ENCODE measurements at places on chromosomes 11 and 22.

DNA sequence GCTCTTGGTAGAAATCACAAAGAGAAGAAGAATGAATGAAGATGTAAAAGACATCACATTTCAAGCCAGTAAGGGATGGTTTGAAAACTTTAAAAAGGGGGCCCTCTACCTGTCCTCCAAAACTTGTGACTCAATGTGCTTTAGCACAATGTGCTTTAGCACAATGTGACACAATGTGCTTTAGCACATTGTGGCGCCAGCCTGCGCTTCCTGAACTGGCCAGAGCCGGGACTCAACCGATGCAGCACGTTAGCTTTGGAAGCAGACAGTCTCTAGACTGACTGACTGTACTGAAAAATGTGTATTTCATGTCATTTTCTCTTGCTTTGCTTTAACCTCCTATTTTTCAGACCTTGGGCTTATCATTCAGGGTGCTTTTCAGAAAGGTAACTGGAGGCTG, 63.5 kb downstream of the FAM83F start:
- DNase-seq = peak; percentile 59

- DNase-seq = no peak
Observed at GRCh38 chr11:65858681-65859087, 704 bp upstream of the CFL1 start.

- DNase-seq = no peak
Observed at GRCh38 chr11:21625982-21626381, 566.9 kb upstream of the ANO5 start.

- DNase-seq = peak; percentile 47
Observed at GRCh38 chr11:61082062-61082870, 20.0 kb upstream of the CD5 start.

DNA sequence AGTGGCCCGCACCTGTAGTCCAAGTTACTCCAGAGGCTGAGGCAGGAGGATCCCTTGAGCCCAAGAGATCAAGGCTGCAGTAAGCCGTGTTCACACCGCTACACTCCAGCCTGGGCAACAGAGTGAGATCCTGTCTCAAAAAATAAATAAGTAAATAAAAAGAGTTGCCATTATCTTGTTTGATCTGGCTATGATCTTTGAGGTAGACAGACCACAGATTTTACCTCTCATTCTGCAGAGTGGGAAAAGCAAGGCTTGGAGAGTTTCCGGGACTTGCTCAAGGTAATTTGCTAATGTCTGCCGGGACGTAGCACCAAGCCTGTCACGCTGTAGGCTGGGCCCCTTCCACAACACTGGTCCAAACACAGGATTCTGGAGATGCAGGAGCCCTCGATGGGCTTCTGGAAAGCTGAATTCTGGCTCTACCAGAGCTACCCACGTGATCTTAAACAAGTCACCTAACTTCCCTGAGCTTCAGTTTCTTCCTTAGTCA, 6.8 kb downstream of the GRAP2 start:
- peak; percentile 44 for DNase-seq

DNA sequence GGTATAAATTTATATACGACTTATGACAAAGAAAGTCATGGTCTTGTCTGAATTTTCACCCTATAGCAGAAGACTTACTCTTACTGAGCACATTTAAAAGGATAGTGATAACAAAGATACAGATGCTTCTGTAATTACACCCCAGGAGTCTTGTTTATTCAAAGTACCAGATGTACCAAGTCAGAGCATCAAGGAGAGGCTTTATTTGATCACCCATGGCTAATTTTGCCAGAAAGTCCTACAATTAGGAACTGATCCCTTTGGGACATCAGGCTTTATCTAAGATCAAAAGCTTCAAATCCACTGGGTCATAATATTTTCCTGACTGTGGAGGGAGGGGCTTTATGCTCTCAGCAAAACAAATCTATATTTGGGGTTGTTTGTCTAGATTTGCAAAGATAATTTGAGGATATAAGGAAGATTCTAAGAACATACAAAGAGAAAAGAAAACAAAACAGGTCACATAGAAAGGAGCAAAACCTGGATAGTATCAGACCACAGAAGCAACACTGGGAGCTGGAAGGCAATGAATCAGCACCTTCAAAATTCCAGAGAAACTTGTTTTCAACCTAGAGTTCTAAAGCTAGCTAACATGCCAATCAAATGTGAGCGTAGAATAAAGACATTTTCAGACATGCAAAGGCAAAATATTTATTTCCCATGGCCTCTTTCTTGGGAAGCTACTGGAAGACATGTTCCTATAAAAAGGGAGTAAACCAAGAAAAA, 124.8 kb upstream of the CSNK2A3 start:
- no peak for DNase-seq

DNA sequence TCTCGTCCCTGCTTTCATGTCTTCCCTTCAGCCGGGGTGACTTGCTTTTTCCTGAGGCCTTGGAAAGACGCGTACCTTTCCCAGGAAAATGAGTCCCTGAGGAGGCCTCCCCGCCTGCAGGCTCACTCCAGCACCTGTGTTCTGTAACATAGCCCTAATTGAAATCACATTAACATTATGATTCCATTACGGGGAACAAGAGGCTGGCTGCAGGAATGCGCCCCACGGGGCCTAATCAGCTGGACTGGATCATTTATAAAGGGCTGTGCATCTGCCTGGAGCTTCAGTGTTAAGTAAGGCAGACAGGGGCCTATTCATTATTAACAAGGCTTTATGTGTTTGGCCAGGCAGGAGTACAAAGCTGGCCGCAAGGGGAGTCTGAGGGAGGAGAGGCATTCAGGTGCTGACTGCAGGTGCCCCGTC, 41.9 kb upstream of the TSPAN18 start:
- no peak for DNase-seq

DNA sequence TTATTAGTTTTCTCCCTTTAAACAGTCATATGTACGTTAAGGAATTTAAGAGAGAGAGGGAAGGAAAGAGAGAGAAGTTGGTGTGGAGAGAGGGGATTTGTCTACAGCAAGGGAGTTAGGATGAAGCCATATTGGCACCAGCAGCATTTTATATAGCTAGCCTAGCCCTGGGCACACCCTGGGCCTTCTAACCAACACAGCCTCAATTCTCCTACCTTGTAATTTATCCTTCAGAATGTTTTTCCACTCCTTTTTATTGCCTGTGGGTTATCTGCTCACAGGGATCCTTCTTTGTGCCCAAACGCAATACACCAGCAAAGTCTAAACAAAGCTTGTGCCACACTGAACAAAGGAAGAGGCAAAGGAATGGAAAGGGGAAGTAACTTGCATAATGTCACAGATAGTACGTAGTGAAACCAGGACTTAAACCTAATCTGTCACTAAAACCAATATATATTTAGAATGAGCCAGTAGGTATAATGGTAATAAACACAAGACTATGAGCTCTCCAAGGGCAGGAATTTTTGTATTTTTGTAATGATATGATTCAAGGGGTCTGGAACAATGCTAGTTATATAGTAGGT, 613.8 kb upstream of the TENM4 start:
- DNase-seq = no peak

- DNase-seq = peak; percentile 89
Observed at GRCh38 chr11:60970369-60970774, 1.1 kb upstream of the CD6 start.

GRCh38 chr22:19107730-19108074, 14.5 kb downstream of the DGCR2 start:
- DNase-seq = no peak

GRCh38 chr22:17845327-17845726, 71.1 kb upstream of the BID start:
- no peak for DNase-seq

DNA sequence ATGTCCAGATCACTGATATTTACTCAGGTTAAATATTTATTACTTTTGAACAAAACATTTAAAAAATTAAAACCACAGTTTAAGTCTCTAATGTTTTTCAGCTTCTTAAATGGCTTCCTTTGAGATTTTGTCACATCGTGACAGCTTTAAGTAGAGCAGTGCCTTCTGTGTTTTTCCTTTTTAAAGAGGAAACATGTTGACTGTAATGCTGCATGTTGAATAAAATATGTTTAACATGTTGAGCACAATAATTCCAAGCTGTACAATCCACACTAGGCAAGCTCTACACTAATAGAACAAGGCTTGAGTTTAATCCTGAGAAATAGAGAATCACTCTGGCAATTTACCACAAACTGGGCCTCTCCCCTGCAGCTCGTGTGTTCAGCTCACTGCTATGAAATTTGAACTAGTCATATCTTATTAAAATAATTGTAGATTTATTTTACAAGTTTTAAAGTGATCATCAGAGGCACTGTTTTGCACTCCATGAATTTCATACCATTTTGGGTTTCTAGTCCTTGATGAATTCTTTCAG, 368.3 kb downstream of the SOX6 start:
- no peak for DNase-seq

GRCh38 chr22:30880181-30880601, 88.4 kb downstream of the MORC2 start:
- no peak for DNase-seq

DNA sequence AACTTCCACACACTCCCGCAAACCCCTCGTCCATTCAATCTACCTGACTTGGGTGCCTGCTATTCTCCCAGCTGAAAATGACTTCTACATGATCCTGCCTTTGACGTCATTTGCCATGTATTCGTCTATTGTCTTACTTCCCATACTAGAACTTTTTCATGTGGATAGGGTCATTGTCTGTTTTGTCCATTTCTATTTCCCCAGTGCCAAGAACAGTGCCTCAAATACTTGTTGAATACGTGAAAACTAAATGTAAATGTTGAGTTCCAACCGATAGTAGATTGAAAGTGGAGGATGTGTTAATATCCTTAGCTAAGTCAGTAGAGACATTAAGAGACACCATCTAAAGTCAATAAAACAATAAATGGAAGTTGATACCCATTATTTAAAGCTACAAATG, 935 bp downstream of the TRIM68 start:
- DNase-seq = no peak

DNA sequence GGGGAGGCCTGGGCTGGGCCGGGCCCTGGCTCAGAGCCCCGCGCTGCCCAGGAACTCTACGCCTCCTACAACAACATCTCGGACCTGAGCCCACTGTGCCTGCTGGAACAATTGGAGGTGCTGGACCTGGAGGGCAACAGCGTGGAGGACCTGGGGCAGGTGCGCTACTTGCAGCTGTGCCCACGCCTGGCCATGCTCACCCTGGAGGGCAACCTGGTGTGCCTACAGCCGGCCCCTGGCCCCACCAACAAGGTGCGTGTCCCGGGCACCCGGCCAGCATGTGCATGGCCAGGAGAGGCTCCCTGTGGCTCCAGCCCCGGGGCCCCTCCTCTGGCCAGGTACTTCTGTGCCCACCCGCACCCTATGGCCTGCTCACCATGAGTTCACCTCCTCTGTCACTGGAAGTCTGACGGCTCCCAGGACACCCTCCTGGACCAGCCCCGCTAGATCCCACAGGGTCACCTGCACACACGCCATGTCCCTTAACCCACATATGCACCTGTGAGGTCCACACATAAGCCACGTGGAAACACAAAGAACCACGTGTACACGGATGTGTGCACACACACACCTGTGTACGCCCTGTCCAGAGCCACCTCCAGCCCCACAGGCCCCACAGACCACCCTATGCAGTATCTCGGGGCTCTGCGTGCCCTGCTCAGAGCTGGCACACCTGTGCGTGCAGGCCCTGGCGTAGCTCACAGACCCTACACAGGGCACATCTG, 10.4 kb downstream of the LMNTD2 start:
- DNase-seq = no peak

GRCh38 chr11:75184757-75185425, 34.0 kb downstream of the SLCO2B1 start:
- no peak for DNase-seq

DNA sequence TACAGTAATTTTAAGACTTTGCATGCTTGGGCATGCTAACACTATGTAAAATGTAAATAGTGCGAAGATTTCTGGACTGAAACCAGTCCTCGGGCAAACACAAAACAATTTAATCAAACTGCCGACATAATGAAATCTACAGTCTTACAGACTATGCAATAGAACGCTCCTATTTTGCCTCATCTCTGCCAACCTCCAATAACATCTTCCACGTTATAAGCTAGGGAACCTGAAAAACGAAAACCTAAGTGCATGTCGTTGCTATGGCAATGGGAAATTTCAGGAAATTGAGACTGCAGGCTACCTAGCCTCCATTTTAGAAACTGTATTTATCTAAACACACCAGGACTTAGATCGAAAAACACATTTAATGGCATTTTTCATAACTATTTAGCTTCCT, 1.1 kb downstream of the CSTF3 start:
- DNase-seq = no peak

DNA sequence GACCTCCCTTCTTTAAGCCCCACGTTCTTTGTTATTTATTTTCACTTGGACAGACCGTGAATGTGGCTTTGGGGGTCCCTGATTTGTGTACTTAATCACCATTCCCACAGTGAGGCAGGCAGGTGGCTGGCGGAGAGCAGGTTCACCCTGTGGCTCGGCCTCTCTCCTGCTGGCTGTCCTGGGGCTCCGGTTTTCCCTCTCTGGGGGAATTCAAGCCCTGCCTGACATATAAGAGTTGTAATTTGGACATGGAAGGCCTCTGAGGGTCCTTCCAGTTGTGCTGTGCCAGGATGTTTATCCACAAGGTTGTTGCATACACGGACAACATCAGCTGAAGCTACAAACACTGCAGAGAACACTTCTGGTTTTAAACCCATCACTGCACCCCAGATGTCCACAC, 824.5 kb downstream of the TBC1D22A start:
- DNase-seq = no peak

GRCh38 chr11:35484435-35484834, 41.0 kb downstream of the PAMR1 start:
- DNase-seq = no peak

GRCh38 chr22:23709107-23709506, 18.3 kb downstream of the RGL4 start:
- no peak for DNase-seq

DNA sequence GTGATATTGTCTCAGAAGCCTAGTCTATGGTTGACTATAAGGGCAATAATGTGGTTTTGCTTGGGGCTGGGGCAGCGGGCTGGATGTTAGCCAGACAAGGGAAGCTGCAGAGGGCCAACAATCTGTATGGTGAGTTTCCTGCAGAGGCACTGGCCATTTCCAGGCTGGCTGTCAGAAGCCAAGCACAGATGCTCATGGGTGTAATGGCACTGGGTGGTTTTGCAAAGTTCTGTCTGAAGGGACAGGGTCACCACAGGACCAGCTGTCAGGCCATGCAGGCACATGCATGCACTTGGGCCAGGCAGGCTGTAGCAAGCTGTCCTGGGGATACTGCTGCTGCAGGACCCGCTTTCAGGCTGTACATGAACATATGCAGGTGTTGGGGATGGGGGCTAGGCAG, 41.7 kb upstream of the MUC15 start:
- no peak for DNase-seq

- DNase-seq = no peak
Observed at GRCh38 chr22:46587061-46587460, 33.1 kb upstream of the GRAMD4 start.

DNA sequence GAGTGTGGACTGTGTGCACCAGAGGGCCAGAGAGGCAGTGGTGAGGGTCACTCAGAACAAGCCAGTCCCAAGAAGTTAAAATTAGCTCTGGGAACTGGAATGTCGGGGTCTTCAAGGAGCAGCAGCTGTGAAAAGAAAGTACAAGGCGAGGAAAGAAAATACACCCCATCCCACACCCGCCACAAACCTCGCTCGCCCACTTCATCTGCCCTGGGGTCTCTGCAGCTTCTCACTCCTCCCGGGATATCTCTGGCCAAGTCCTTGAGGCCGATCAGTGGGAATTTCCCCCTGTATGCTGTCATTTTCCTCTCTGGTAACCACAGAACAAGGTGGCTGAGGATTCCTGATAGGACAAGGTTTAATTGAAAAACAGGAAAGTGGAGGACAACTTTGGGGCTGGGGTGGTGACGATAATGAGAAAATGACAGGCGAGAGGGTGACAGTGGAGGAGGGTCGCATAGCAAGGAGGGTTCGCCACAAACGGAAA, 36.3 kb upstream of the TIMP3 start:
- no peak for DNase-seq

- no peak for DNase-seq
Observed at GRCh38 chr11:121578251-121578976, 125.6 kb upstream of the SORL1-AS1 start.
